ENCODE measurements at places on chromosomes 3 and 15. TPM values are rescaled to one million over a fixed set of nuclear protein-coding genes. Genes with fewer than 3 reads are reported as not detected.

The GOLGA6L7 gene
- not detected for total RNA-seq

The PRTG gene
- total RNA-seq, result 0.64 TPM

The DUOX1 gene
- 4.1 TPM for total RNA-seq

- DNase-seq, result no peak
Measured at GRCh38 chr3:151976211-151977050, 103.0 kb downstream of the SUCNR1 start.

DNA sequence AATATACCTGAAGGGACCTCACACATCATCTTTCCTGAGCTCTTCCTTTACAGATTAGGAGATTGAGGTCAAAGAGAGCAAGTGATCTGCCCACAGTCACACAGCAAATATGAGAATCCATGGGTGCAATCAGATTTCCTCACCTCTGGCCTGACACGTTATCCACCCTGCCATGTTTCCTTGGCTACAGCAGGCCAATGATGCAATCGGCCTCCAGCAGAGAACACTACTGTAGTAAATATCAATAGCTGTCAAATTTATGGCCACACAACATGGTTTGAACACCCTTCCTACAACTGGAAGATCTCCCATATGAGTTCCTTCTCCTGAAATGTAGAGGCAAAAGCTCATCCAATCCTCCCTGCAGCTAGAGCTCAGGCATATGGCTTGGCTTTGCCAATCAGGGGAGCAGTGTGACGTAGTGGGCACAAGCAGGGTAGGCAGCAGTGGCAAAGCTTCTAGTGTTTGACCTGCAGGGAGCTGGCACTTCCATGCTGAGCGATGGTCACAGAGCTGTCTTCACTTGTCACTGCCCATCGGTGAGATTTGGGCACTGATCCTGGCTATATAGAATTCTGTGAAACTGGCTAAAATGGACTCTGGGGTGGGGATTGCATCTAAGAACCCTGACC is 271.3 kb downstream of the TJP1 start:
- DNase-seq, result no peak

DNA sequence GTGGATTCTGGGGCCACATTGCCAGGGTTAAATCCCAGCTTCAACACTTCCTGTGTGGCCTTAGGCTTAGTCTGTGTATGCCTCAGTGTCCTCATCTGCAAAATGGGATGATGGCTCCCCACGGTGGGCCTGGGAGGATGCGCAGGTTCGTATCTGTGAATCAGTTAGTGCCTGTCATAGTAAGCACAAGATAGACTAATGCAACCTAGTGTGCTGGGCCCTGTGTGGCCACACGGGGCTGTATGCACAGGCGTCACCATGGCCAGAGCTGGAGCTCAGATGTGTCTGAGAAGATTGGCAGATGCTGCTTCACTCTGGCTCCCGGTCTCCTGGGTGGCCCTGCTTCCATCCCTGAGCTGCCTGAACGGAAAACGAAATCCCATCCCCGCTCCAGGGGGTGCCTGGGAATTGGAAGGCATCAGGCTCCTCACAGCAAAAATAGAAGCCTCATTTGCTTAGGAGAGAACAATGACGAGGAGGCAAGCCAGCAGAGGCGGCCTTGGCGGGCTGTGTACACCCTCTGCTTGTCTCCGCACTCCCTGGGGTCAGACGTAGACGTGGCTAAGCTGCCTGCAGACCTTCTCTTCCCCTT is 103.6 kb downstream of the APBA2 start:
- no peak for DNase-seq

Data from transverse colon (tissue), 4 donors.